ENCODE measurements at places on chromosomes 4 and X.

DNA sequence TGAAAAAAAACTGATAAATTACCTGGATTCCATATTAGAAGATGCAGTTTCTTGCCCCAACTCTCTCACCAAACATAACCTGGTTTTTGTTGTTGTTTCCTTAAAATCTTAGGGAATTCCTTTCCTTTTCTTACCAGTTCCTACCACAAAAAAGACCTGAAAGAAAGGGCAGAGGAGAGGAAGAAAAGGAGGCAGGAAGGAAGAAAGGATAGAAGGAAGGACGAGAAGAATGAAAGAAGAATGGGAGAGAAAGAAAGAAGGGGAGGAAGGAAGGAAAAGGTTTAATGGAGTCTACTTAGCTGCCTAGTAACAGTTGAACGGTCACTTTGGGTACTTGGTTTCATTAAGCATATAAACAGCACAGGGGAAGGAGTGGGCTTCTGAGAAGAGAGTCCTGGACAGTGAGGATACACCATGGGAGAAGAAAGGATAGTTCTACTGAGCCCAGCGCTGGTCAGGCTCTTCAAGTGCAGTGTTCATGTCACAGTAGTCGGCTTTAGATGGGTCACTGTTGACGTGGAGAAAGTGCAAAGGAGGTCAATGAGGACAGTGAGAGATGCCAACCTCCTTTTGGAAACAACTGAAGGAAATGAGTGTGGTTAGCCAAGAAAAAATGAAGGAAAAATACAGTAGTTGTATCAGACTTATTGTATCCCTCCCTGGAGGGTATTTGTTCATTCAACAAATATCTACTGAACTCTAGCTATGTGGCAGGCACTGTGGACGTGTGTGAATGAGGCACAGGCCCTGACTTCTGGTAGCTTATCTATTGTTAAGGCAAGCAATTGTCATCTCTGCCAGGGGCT, 1.1 kb upstream of the CHIC2 start:
- no peak for DNase-seq

- DNase-seq: no peak
These were observed 4.7 kb upstream of the ARX start for GRCh38 chrX:25020391-25020904.

GRCh38 chr4:68494688-68495087, 47.4 kb downstream of the TMPRSS11E start:
- no peak for DNase-seq

GRCh38 chrX:123153846-123154335, 30.2 kb upstream of the GRIA3 start:
- no peak for DNase-seq

- no peak for DNase-seq
These were observed 54.1 kb upstream of the DDIT4L start for GRCh38 chr4:100244347-100244746.

Measured in esophagus squamous epithelium (tissue), 5 donors.